ENCODE measurements at places on chromosomes 1 and 21.

DNA sequence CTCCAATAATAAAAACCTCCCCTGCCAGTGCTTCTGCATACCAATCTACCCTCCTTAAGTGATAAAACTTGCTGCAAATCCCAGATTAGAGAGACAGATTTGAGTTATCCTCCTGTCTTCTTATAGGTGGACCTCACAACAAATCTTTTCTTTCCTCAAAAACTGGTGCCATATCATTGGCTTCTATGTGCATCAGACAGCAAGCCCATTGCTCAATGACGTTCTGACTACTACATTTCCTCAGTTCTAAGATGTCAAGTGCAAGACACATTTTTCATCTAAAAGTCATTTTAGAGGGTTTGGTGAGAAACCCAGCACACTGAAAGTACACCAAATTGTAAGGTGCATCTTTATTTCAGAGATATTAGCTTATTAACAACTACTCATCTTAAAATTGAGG, 107.8 kb upstream of the VAV3 start:
- no peak for DNase-seq

DNA sequence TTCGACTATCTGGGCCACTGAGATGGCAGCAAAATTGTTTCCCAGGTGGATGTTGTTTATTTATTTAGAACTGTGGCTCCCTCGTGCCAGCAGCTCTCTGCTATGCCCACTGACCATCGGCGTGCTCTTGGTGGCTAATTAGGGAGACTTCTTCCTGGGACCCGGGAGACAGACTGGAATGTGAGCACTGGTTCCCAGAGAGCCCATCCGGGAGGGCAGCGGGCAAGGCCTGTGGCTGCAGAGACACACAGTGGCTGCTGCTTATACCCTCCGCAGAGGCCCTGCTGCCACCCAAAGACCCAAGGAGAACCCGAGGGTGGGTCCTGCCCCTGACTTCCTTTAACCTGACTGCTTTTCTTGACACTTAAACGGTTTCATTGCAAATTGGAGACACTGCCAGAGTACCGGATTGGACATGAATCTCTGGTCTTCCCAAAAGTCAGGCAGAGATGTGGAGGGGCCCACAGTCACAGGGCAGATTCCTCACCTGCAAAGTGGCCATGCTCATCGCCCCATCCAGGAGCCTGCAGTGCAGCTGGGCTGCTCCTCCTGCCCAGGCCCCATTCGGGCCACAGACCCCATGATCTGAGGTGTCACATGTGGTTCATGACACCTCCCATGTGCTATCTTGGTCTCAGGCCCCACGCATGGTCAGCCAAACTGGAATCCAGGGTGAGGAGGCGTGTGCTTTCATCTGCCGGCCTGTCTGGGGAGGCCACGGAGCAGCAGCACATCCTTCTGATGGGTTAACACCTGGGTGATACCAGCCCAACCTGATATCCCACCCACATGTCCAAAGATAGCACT, 5.7 kb upstream of the MATN1 start:
- no peak for DNase-seq

GRCh38 chr21:34916446-34916845, 132.7 kb downstream of the RUNX1 start:
- DNase-seq, result no peak

GRCh38 chr1:96996001-96996400, 274.4 kb downstream of the PTBP2 start:
- DNase-seq, result no peak

GRCh38 chr1:191943684-191944083, 214.6 kb upstream of the RGS18 start:
- no peak for DNase-seq

DNA sequence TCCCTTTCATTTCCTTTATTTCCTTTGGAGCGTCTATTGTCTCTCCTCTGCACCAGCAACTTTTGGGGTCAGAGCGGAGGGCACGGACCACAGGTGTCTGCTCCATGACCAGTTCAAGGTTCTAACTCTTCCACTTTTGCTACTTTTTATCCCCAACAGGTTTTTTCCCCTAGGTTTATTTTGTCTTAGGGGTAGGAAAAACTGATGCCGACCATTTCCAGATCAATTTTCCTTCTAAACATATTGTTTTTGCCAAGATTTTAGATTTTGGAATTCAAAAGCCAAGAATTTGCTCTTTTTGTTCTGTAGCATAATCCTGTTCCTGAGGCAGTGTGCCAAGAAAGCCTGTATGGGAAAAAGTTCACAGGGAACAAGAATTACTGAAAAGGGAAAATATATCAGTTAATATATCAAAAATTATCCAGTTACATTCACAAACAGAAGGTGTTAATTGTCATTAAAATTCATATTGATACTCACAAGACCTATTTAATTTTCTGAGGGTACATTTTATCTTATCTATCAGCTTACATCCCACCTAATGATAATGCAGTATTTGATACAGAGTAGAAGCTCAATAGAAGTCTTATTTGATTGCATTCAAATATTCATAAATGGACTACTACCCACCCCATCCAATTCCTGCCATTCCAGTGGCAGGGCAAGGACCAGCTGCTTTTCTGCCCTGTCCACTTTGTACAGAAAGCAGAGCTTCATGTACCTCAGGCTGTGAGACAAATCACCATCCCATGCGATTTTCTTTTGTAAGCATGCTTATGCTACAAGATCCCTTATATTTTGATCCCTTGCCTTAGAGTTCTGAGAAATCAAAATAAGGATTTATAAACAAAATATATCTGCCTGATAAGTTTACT, 31.2 kb downstream of the TSEN15 start:
- no peak for DNase-seq

DNA sequence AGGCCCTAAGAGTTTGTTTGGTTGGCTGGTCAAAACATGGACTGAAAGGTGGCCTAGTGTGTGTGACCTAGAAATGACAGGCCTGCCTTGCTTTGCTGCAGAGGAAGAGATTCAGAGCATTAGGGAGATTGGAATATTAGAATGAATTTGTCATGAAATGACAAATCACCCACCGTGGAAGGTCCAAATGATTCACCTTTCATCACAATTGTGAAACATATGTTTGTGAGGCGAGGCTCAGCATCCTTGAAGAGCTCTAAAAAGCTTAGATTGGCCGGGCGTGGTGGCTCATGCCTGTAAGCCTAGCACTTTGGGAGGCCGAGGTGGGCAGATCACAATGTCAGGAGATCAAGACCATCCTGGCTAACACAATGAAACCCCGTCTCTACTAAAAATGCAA, 5.5 kb downstream of the LCE1B start:
- DNase-seq, result no peak

- no peak for DNase-seq
Observed at GRCh38 chr1:7916501-7916830, 24.2 kb downstream of the TNFRSF9 start.

GRCh38 chr1:58765006-58765405, 18.8 kb downstream of the JUN start:
- no peak for DNase-seq

DNA sequence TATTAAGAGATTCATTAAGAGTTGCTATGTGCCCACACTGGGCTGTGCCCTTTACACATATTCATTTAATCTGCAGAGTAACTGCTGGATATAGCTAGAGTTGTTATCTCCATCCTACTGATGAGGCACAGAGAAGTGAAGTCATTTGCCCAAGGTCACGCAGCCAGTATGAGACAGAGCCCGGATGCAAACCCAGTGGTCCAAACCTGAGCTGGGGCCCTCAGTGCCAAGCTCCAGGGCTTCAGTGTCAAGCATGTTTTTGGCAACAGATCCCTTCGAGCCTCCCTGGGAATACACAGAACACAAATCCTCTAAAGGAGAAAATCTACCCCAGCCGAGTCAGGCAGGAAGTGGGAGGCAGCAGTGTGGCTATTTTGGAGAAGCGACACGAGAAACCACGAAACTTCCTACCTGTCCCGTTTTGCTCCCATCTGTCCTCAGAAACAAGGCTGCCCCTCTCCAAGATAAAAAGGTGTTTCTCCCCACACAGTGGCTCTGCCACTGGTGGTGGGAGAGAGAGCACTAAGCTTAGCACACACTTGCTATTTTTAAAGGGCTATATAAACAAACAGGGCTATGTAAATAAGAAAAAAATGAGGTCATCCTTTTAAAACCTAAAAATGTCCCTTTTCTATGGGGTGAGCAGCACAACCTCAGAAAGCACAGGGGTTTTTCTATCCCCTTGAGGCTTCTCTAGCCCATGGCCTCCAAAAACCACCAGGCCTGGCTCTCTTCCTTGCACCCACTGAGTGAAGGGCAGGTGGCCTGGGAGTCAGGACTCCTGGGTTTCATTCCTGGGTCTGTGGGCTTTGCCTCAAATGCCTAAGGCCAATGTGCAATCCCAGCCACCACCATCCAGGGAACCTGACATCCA, 138.6 kb upstream of the EDN2 start:
- DNase-seq, result peak; percentile 48

- no peak for DNase-seq
Observed at GRCh38 chr1:34843392-34844251, 15.9 kb downstream of the SMIM12 start.

- DNase-seq, result no peak
Observed at GRCh38 chr1:27531959-27532685, 42.2 kb upstream of the WASF2 start.

DNA sequence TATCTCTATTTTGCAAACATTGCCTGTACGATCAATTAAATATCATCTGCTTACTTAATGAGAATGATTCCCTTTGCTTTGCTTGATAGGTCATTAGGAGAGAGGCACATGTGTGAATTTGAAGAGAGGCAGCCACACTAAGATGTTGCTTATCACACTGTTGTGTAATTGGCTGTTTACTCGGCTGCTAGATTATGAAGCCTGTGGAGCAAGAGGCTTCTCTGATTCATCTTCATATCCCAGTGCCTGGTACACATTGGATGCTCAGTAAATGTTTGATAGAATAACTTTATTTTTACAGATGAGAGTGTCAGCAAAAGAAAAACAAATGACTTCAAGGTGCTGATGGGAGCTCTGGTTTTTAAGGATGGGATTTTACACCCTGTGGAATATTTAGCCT, 156.2 kb upstream of the C8B start:
- DNase-seq, result no peak

- DNase-seq, result no peak
Observed at GRCh38 chr1:178613271-178613945, 100.5 kb downstream of the TEX35 start.

- DNase-seq, result no peak
Observed at GRCh38 chr1:204498981-204499380, 4.4 kb upstream of the PIK3C2B start.

DNA sequence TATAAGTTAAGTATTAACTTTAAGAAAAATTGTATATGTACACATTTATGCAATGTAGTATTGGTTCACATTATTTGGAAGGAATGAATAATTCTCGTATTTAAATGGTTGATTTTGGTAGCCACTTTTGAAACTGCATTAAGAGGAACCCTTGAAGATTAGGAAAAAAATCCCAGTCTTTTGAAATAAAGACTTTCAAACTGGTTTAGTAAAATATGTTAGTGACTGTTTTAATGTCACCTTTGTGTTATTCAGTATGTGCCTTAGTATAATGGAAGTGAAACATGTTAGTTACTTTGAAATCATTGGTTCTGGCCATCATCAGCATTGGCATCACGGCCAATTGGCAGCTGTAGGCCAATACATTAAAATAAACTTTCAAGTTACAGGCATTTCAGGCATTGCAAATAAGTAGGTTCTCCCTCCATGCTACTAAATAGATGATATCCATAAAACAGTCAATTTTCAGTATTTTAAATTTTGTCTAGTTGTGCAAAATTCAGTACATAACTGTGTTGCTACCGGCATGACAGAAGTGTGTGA, 4.4 kb downstream of the MIER1 start:
- DNase-seq, result no peak
